ENCODE measurements at places on chromosomes 16 and 17.

GRCh38 chr17:61542027-61542426, 49.0 kb downstream of the NACA2 start:
- no peak for DNase-seq

GRCh38 chr16:80437707-80438106, 103.1 kb upstream of the DYNLRB2 start:
- no peak for DNase-seq

DNA sequence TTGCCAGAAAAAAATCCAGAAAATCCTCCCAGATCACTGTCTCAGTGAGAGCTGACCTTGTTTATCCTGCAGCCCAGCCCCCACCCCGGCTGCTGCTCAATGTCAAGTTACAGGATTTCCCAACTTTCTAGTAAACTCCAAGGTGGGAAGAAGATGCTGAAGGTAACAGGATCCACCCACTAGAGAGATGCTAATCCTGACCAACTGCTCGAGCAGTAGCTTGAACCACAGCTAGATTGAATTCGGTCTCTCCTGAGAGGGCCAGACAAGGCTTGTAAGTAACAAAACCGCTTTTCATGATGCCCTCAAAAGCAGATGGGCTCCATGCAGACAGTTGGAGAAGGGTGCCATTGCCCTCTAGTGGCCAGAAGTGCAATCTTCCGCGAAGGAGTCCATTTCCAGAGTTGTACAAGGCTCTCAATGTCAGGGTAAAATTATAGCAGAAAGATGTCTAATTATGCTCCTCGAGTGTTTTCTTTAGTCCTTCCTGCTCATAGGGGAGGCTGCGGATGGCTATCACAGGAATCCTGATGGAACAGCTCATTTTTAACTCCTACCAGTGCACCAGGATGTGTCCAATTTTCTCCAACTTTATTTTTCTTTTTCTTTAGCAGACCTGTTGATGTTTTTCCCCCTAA, 3.9 kb downstream of the CDH11 start:
- DNase-seq, result peak; percentile 38

GRCh38 chr16:49502136-49502881, 128.7 kb downstream of the C16orf78 start:
- DNase-seq, result no peak

GRCh38 chr17:12472252-12473173, 193.2 kb upstream of the MYOCD start:
- no peak for DNase-seq

DNA sequence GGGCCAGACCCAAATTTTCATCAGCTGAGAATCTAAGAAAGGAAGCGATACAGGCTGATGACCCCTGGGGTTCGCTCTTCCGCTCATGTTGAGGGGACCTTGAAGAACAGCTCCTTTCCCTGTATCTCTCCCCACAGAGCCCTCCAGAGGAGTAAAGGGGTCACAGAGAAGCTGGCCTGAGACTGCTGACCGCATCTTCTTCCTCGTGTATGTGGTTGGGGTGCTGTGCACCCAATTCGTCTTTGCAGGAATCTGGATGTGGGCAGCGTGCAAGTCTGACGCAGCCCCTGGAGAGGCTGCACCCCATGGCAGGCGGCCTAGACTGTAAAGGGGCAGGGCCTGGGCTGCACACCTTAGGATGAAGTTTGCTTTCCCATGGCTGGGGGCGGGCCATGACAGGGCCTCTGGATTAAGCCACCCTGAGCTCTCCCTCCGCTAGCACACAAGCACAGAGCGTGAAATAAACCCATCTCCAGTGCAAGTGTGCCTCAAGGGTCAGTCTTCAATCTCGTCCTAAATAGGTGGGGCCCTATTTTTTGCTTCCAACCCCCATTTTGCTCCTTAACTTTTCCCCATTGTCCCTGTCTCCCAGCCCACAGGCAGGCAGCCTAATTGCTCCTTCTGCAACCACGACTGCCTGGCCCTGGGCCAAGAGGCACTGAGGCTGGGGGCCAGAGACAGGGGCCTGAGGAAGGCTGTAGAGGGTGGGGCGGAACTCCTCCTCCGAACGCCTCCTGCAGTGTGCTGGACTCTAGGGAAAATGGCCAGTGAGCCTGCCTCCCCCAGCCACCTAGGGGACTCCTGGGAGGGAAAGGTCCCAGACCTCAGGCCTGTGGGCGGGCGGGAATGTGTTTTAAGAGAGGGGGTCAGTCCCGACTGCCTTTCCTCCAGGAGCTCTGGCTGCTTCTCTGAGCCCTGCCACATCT, 3.6 kb downstream of the ZACN start:
- DNase-seq, result no peak

GRCh38 chr16:14148016-14148415, 76.9 kb downstream of the MRTFB start:
- DNase-seq, result no peak

DNA sequence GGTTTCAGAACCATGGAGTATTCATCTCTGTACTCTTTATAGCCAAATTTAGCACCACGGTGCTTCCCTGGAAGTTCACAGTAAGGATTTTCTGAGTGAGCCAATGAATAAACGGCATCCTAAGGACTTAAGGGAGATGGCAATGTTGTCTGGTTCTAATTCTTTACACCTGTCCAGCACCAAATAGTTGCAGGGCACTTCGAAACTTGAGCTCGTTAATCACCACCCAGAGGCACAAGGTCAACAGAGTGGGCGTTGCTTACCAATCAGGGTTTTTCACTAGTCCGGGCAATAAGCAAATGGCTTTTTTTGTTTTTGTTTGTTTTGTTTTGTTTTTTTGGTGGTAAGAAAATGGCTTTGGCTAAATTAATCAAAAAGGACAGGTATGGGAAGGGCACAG, 28.2 kb upstream of the TMEM220 start:
- DNase-seq, result no peak

- no peak for DNase-seq
Observed at GRCh38 chr17:31393749-31394146, 2.3 kb downstream of the RAB11FIP4 start.
